ENCODE measurements at places on chromosomes 7 and 10.
A peak's percentile ranks its signal among the peaks of the same experiment; 100 is the strongest.

DNA sequence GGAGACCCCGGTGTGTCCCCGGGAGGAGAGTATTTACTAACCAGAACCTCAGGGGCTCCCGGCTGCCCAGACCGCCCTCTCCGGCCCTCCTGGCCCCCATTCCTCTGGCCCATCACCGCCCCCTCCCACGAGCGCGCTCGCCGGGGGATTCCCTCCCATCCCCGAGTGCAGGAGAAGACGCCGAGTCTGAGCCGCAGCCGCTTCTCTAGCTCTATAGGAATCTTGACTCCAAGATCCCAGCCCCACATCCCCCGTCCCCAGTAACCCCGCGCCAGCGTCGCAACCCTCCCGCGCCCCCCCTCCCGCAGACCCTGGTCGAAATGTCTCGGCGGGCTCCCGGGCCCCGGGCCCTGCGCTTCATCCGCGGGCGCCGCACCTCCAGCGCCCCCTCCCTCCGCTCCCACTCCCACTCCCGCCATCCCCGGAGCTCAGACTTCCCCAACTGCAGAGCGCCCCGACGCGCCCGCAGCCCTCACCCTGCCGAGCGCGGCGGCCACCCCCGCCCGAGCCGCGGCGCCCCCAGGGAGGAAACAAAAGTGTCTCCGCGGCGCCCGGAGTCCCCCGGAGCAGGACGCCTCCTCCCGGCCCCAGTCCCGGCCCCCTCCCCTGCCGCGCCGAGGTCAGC, 541 bp downstream of the ELMO1 start:
- peak; percentile 33 for DNase-seq

DNA sequence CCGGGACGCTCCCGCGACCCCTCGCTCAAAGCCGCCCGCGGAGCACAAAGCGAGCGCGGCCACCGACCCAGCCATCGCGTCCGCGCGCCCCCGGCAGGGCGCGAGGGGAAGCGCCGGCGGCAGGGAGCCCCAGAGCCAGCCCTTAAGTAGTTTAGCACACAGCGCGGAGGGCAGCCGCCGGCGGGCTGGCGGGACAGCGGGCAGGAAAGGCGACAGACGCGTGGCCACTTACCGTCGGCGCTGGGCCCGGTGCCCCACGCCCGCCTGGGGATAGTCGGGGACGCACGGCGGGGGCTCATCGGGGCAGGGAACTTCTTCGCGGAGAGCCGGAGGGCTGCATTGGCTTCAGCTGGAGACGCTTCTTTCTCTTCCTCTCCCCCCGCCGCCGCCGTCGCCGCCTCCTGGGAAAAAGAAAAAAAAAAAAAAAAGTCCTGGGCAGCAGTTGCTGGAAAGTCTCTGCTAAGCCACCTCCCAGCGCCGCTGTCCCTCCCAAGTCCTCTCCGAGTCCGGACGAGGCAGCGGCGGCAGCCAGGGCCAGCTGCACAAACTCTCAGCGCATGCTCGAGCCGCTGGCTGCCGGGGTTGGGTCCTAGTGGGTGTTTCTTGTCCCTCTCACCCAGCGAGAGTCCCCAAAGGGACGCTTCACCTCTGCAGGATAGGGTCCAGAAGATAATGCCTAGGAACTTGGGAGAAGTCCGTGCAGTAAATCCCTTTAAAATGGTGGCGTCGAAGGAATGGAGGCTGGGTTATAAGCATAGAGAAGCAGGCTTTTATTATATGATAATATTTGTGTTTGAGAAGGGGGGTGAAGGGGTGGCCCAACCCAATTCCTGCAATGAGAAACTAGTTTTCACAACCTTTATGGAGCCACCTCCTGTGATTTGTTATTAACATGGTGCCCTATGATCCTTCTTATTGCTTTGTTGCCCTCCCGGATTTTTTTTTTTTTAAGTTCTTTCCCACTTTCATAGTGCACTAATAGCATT, at the start of gene TSPAN12:
Gene TSPAN12, minus strand, starts transcription at position 557 of the 986 bp plus-strand sequence. CDS start 1,381 bp downstream, outside the sequence.
- DNase-seq = peak; percentile 25

- no peak for DNase-seq
Measured at GRCh38 chr10:107649249-107649648, 484.7 kb upstream of the SORCS1 start.

DNA sequence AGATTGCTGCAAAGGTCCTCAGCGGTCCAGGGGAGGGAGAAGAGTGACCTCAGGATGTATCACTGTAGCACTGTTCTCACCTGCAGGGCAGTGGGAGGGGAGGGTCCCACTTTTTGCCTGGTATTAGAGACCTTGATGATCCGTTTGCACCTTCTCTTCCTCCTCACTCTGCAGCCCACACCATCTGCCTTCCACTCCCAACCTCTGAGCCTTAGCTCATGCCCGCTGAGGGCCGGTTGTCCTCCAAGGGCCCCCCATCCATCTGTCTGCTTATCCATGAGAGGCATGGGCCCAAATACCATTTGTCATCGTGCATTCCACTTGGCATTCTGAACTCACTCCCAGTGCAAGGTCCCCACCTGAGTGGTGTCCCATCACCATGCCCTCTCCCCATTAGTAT, 64.6 kb upstream of the PCBD1 start:
- DNase-seq = no peak

- no peak for DNase-seq
Measured at GRCh38 chr7:141477865-141478264, 73.3 kb upstream of the AGK start.

- DNase-seq = no peak
Measured at GRCh38 chr7:107847168-107847835, 43.7 kb upstream of the DLD start.

Measured in central memory CD4-positive, alpha-beta T cell (primary cell).